Glomerular endothelial cell (primary cell): ENCODE measurements at places on chromosomes 13 and 19. TPM values are rescaled to one million over a fixed set of nuclear protein-coding genes. Genes with fewer than 3 reads are reported as not detected.

The OR7A10 gene
- not detected in 2 replicates for total RNA-seq

The ADAMTS10 gene
- 32.6 and 44.3 TPM in 2 replicates for total RNA-seq

The TEX26 gene
- total RNA-seq = not detected in 2 replicates

The TEX101 gene
- total RNA-seq = not detected in 2 replicates
